Hematopoietic multipotent progenitor cell treated with erythropoietin and hydrocortisone succinate and interleukin-3 and kit ligand, for 15 days (in vitro differentiated cells): ENCODE measurements at places on chromosomes 7 and 10.

GRCh38 chr10:62044566-62044965, 143.1 kb downstream of the ARID5B start:
- no peak for DNase-seq

DNA sequence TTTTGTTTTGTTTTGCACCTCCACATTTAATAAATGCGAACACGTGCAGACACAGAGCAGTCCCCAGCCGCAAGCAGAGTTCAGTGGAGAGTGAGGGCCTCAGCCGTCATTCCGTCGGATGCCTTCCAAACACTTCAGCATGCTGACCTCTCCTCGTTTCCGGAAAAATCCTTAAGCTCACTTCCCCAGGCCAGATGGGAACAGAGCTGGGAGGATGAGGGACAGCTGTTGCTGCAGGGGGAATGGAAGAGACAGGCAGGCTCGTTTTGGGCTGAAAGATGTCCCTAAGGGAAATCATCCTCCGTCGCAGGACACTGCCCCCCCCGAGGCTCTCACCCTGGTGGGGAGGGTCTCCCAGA, 17.2 kb upstream of the FGFR2 start:
- DNase-seq, result no peak

- DNase-seq, result no peak
Measured at GRCh38 chr10:112250555-112250954, 32.6 kb upstream of the TECTB start.

DNA sequence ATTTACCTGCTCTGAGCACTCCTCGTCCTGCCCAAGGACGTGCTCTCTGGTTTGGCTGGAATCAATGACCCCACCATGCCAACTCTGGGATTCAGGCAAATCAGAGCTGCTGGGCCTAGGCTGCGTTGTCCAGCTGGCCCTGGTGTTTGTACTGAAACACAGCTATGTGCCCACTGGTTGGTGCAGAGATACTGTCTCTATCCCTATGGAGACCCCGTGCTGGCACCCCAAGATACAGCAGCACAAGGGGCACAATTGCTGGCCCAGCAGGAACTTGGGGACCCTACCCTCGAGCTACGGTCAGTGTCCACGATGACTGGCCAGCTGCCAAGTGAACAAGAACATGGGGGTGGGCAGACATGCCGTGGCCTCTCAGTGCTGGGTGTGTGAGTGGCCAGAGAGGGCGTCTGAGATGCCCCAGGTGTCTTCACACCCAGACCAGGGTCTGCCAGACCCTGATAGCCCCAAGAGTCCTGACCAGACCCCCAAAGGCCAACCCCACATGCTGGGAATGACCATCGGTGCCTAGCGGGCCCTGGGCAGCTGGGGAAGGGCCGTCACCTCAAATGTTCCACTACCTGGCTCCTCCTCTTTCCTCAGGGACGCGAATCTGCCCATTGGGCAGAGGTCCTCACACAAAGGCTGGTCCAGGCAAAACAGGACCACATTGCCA, 79.3 kb upstream of the ZNF479 start:
- no peak for DNase-seq

GRCh38 chr7:140446467-140446866, 32.8 kb downstream of the MKRN1 start:
- DNase-seq, result no peak

- no peak for DNase-seq
Measured at GRCh38 chr10:35382096-35382495, 45.8 kb downstream of the CCNY start.

GRCh38 chr7:134366481-134366880, 49.8 kb upstream of the SLC35B4 start:
- DNase-seq, result no peak

DNA sequence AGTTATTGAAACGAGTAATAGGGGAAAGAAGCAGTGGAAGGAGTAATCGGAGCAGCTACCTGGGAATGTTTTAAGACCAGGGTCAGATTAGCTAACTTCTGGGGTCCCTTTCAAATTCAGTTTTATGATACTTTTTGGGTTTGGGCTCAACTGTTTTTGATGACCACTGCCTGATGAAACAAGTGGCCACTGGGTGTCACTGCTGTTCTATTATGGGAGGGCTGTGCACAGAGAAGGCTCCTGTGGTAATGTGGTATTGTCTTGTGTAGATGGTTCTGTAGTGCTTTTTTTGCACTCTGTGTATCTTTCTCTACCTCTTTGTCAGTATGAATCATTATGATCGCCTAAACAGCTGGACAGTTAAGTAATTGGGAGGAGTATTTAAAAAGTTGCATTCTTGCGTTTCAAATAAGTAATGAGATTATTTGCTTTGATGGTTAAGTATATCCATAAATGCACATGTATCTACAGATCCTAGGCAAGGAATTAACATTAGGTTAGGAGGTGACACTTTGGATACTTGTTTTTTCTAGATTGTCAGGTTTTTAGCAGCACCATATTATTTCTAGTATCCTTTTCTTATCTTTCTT, 128.4 kb downstream of the ABCA13 start:
- DNase-seq, result no peak

DNA sequence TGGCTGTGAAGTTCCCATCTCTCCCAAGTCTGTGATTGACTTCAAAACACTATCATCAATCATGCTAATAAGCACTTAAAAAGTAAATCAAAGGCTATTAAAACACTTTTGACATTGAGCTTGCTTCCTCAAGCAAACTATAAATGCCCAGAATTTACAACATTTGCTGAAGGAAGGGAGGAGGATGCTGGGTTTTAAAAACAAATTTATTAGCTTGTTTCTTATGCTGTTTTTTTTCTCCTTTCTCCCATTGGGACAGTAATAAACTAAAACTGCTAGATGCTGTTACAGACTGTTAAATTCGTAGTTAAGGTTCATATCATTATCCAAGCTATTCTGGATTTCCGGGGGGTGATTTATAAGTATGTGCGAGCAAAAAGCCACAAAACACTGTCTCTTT, 250.5 kb downstream of the SORCS1 start:
- DNase-seq, result no peak

GRCh38 chr7:94417901-94418300, 23.2 kb downstream of the COL1A2 start:
- DNase-seq, result no peak

DNA sequence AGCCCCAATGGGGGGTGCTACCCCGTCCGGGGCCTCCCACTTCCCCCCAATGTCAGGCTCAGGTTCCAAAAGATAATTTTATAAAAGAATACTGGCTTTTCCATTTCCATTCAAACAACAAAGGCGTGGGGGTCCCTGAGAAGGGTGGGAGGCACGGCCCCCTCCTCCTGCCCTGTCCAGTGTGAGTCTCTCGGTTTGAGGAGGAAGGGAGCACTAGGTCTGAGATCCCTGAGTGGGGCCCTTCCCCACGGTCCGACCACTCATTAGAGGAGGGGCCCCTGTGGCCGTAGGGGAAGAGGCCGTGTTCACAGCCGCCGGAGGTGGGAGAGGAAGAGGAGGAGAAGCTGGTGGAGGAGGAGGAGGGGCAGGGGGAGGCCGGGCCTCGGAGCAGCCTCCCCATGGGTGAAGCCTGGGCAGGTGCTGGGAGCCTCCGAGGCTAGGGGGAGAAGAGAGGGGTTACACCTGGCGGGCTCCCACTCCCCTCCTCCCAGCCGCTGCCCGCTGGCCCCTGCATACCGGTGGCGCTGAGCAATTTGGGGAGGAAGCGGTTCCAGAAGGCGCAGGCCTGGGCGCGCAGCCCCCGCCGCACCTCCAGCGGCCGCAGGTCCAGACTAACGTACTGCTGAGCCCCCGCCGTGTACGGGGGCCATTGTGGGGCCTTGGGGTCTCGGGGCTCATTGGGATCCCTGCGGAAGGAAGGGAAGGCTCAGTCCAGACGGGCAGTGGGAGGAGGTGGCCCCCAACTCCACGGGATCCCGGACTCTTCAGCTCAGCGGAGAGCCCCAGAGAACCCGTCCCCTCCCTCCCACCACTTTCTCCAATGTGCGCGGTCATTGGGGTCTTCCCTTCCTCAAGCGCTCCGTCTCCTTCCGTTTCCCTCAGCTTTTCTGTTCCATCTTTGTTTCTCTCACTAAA, 1.4 kb upstream of the UFSP1 start:
- DNase-seq, result no peak

DNA sequence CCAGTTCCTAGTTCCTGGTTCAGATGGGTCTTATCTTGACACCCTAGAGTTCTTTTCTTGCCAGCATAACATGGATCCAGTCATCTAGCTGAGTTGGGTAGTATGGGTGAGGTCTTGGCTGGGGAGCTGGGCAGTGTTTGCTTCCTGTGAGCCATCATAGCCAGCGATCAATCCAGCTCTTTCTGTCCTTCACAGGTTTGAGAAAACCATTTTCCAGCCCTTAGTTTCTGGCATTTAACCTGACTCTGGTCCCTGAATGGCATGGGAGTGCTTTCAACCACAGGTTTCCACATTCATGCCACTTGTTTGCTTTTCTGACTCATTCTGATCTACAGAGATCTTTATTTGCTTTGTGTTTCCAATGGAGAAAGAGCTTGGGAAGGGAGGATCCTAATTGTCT, 8.6 kb downstream of the SLC13A1 start:
- DNase-seq, result no peak

GRCh38 chr10:131513901-131514300, 202.4 kb upstream of the TCERG1L start:
- DNase-seq, result no peak

GRCh38 chr10:117188371-117188770, 8.9 kb upstream of the KCNK18 start:
- DNase-seq, result no peak

- DNase-seq, result no peak
Measured at GRCh38 chr10:26612151-26612915, 85.2 kb upstream of the PDSS1 start.

- no peak for DNase-seq
Measured at GRCh38 chr7:140000666-140001268, 62.0 kb downstream of the PARP12 start.

- no peak for DNase-seq
Measured at GRCh38 chr10:122699796-122700455, at the start of gene C10orf120. Gene C10orf120, minus strand, starts transcription at chr10:122699846. Its CDS starts 56 bp downstream, at chr10:122699790.

DNA sequence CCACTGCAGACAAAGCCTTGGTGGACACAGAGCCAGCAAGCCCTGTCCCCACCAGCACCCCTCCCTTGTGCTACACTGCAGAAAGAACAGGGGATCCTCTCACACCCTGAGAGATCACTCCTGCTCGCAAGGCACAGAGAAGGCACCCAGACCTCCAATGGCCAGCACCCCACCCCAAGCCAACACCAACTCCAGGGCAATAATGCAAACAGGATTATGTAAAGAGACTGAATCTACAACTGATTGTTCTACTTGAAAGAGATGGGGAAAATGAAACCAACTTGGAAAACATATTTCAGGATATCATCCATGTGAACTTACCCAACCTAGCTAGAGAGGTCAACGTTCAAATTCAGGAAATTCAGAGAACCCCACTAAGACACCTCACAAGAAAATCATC, 26.5 kb upstream of the STARD3NL start:
- DNase-seq, result no peak

GRCh38 chr10:119323085-119324016, 116.0 kb downstream of the GRK5 start:
- no peak for DNase-seq

DNA sequence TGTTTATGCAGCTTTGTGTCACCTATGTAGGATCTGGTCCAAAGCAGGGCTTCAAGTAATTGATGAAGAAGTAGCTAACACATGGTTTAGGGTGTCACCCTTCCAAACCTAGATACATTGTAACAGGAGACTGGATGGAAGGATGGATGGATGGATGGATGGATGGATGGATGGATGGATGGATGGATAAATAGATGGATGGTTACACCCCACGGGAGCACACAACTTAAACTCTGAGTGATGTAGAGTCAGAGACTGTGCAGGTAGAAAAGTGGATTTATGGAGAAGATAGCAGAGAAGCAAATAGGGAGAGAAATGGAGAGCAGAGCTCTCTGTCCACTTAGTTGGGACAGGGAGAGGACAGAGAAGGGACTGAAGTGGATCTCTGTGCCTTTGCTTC, 78.4 kb downstream of the NHLRC2 start:
- no peak for DNase-seq

GRCh38 chr10:83886871-83887270, 252.4 kb upstream of the GHITM start:
- no peak for DNase-seq

GRCh38 chr10:106864031-106864430, 300.5 kb downstream of the SORCS1 start:
- DNase-seq, result no peak

- DNase-seq, result no peak
Measured at GRCh38 chr10:75593692-75594556, 162.5 kb downstream of the LRMDA start.

- DNase-seq, result no peak
Measured at GRCh38 chr10:74824900-74825370, 1.5 kb upstream of the KAT6B start.

DNA sequence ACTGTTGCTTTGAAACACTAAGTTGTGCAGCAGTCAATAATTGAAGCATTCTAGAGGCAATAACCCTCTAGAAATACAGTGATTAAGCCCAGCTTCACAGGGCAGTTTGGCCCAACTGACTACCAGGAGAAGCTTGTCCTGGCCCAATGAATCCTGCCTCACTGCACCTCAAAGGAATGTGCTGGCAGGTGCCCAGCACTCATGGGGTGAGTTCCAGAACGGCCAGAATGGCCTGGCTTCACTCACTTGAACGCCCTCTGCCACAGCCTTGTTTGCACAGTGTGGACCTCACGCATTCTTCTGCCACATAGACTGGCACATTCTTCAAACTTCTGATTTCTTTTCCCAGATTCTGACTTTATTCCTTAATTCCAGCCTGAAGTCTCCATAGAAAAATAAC, 6.6 kb upstream of the ITIH2 start:
- no peak for DNase-seq

DNA sequence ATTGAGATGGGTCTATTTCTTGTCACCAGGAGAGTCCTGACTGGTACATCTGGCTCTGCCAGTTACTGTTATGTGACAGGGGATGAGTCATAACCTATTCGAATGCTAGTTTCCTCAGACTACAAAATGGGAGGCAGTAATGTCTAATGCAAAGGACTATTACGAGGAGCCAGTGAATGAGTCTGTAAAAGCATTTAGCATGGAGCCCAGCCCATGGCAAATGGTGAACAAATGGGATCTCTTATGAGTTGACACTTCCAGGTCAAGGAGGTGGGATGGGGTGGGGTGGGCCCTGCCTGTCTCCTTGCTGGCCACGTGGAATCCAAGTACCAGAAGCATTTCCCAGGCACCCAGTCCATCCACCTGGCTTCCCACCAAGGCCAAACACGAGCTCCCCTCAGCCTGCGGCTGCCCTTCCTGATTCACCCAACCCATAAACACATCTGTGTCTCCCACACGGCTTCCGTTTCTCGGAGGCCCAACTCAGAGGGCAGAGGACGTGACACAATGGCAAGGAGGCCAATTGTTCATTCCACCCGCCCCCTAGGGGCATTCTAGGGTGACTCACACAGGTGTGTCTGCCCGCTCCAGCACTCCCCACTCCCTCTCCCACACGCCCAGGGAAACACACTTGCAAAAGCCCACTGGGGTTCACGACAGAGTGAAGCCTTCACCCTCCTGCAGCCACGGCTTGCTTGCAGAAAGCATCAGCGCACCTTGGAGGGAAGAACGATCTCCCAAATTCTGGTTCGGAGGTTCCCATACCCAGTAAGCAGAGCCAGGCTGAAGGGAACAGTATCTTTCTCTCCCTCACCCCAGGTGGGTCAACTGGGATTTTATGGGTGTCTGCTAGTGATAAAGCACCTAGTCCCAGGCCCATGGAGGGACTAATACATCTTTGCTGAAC, 109.8 kb downstream of the SH3PXD2A start:
- DNase-seq, result no peak
